ENCODE measurements at places on chromosomes 11 and 22.
A peak's percentile ranks its signal among the peaks of the same experiment; 100 is the strongest.

- DNase-seq = no peak
These were observed 824 bp upstream of the LGALS12 start for GRCh38 chr11:63504933-63505586.

DNA sequence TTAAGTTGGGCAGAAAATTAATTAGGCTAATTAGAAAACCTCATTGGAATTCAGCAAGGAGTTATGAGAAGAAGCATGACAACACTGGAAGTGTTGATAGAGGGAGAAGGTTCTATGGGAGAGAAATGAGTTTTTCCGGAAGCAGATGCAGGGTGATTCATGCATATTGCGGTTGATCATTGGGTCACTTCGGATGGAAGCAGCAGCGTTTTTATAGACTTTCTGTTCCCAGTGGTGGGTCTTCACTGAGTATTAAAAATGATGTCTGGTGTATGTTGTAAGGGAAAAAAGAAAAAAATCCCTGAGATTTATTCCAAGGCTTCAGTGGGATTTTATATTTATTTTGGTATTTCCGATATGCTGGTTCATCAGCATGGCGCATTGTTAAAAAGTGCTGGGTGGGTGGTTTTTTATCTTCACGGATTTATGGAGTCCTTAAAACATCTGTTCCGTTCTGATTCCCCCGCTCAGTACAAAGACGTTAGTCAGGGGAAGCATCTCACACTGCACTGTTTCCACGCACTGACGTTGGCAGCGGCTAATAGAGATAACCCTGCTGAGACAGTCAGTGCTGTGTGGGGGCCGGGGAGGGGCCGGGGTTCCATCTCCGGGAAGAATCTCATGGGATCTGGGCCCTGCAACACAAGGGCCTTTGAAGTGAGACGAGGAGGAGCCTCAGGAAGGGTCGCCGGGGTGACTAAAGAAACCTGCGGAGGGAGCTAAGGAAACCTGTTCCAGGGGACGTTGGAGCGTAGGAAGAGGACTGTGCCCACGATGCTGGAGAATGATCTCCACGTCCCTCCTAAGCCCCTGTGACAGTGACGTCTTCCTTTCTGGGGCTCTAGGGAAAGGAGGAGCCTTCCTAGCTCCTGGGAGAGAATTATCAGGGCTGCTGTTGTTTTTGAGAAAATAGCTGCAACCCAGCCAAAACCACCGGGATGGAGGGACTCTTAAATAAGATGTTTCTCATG is 390.0 kb downstream of the NTM start:
- peak; percentile 51 for DNase-seq

DNA sequence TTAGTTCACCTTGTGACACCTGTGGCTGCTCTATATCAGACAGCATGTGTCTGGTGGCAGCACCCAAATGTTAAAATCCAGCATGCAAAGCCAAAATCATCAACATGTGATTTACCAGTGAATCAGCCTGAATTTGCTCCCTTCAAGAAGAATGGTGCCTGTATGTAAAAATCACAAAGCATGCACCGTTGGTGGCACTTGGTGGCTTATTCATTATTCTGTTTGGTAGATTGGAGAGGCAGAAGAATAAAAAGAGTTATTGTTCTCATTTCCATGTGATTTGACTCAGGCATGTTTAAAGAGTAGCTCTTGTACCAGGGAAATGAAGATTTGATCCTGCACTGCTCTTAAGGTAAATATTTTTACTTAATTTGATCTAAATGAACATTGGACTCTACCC is 143.9 kb upstream of the MPPED2 start:
- no peak for DNase-seq

- DNase-seq = no peak
These were observed 151.5 kb downstream of the CTTN start for GRCh38 chr11:70549796-70550195.

GRCh38 chr11:5223686-5224085 is 3.2 kb downstream of the HBB start:
- no peak for DNase-seq

DNA sequence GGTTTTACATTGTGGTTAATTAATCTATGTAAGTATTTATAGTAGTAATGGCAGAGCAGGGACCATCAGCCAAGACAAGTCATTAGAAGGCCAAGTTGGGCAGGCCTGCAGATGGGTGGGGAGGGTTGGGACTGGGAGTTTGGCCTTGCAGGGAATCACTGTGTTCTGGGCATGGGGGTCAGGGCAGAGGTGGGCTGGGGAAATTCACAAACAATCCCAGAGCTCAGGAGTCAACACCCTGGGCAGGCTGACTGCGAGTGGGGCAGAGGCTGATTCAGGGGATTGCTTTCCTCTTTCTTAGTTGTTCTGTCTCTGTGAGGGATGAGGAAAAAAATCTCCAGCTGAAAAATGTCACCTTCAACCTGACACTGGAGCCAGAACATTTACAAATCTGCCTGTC is 322.5 kb downstream of the NTM start:
- no peak for DNase-seq

DNA sequence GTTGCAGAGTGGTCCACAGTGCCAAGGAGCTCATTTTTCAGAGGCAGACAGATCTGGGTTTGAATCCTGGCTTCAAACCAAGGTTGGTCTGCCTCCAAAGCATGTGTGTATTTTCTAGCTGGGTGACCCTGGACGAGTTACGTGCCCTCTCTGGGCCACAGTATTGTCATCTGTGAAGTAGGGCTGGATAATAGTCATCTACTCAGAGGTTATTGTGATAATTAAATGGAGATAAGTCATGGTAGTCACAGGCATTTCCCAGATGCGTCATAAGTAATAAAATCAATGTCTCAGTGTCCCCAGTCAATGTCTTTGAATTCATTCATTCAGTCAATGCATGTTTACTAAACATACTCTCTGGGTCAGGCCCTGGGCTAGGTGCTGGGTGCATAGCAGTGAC is 8.6 kb downstream of the OMP start:
- no peak for DNase-seq

DNA sequence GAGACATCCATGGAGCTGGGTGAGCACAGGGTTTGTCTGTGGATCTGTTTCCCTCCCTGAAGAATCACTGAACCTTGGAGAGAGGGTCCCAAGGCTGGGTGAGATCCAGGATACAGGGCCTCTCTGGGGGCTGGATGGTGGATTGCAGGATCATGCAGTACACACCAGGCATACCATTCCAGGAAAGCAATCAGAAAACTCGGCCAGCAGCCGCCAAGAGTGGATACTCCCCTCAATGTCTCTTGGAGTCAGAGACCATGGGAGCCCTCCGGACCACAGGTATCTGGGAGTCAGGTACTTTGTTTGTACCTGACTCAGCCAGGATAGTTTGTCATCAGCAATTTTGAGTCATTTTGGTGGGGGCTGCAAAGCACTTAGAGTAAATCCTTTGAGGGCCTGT is 14.6 kb upstream of the SYT13 start:
- no peak for DNase-seq

DNA sequence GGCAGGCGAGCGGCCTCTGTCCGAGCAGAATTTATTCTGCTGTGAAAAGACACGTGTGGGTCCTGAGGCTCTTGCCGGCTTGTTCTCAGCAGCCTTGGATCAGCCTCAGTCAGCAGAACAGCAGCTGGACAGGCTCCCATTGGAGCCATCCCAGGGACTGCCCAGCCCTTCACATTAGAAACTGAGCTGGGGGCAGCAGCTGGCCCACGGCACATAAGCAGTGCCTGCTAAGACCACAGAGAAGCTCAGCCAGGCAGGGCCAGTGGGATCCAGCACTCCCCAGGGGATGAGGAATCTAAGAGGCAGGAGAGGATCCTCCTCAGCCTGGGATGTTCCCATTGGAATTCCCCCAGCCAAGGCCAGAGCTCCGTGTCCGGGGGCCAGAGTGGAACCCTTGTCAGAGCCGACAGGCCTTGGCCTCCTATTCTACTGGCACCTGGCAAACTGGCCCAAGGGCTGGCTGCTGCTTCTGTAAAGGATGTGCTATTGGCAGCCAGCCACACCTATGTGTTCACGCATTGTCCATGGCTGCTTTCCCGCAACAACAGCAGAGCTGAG is 18.2 kb downstream of the RTN4R start:
- DNase-seq = peak; percentile 83

DNA sequence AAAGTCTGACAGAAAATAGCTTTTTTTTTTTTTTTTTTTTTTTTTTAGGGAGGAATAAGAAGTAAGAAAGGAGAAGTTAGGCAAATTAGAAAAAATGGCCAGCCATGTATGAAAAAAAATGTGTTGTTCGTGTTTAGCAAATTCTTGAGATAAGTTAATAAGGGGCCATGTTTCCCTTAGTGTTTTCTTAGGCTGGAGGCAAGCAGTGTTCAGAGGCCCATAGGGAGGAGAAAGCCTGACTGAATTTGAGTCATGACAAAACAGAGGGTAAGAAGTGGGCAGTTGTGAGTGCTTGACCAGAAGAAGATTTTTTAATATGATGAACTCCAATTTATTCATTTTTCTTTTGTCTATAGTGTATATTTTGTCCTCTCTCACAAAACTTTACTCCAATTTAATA is 766.4 kb downstream of the FAM181B start:
- DNase-seq = no peak

- no peak for DNase-seq
These were observed 179.9 kb upstream of the C11orf87 start for GRCh38 chr11:109241988-109242536.

- no peak for DNase-seq
These were observed 38.0 kb downstream of the IGF2 start for GRCh38 chr11:2101171-2101675.

DNA sequence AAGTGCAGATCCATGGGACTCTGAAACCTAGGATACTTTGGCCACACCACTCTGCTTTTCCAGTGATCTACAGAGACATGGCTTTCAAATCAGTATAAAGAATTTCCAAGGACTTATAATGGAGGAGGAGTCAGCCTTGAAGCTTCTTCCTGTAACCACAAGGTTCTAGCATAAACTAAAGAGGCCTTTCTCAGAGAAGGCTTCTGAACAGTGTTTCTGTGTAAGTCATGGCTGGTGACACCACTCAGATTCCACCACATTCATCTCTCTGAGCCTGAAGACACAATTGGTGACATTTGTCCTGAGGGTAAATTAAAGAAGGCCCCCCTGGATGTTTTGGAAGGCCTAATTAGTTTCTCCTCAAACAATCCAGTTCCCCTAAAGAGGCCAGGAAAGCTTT is 29.0 kb upstream of the ADORA2A start:
- DNase-seq = no peak

GRCh38 chr11:69004411-69005182 is 8.4 kb downstream of the MRGPRF start:
- no peak for DNase-seq

DNA sequence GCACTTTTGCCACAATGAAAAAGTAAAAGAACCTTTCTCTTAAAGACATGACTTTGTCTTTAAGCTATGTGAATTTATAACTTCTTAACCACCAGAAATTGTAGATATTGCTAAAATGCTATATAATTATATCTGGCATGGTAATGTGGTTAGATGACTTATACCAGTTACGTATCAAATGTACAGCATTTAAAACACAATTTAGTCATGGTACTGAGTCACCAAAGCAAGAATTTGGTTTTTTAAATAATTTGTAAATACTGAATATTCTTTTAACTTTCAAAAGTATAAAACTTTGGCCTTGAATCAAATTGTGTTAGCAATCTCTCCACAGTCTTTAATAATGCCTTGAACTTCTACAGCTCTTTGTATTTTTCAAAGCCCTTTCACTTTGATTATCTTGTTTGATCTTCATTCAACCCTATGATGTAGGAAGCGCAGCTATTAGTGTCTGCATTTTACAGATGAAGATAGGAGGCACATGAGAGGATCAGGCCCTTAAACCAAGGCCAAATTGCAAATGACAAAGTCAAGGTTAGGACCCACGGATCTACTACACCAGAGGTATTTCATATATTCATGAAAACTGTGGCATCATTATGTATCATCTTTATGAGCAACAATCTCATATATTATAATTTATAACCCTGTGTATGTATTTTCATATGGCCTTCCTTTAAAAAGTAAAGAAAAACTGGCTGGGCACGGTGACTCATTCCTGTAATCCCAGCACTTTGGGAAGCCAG is 4.4 kb upstream of the SYTL2 start:
- DNase-seq = no peak

DNA sequence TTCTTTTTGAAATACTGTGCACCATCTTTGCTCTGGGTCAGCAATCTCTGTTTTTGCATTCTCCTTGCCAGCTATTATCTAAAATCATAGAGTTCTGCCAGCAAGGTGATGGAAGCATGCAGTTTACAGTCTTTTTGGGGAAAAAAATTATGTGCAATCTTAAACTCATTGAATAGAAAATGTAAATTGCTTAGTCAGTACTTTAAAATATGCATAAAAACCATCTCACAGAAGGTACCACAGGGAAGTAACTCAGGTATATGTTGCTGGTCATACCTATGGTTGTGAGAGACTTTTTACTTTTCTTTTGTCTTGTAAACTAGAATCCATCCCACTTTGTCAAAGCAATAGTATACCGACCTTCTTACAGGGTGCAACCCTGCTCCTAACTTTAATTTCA is 469.8 kb upstream of the ANO3 start:
- DNase-seq = no peak

GRCh38 chr11:37512156-37512780 is 914.2 kb upstream of the RAG2 start:
- DNase-seq = no peak

- DNase-seq = no peak
These were observed 247.3 kb downstream of the NXPE2 start for GRCh38 chr11:114925591-114925990.

GRCh38 chr11:19478891-19479290 is 233.7 kb upstream of the NAV2 start:
- DNase-seq = peak; percentile 91

- DNase-seq = peak; percentile 99
These were observed at the start of gene SART1 for GRCh38 chr11:65961267-65962140. Gene SART1, plus strand, starts transcription at chr11:65961734. Its CDS starts 47 bp downstream, at chr11:65961781.

DNA sequence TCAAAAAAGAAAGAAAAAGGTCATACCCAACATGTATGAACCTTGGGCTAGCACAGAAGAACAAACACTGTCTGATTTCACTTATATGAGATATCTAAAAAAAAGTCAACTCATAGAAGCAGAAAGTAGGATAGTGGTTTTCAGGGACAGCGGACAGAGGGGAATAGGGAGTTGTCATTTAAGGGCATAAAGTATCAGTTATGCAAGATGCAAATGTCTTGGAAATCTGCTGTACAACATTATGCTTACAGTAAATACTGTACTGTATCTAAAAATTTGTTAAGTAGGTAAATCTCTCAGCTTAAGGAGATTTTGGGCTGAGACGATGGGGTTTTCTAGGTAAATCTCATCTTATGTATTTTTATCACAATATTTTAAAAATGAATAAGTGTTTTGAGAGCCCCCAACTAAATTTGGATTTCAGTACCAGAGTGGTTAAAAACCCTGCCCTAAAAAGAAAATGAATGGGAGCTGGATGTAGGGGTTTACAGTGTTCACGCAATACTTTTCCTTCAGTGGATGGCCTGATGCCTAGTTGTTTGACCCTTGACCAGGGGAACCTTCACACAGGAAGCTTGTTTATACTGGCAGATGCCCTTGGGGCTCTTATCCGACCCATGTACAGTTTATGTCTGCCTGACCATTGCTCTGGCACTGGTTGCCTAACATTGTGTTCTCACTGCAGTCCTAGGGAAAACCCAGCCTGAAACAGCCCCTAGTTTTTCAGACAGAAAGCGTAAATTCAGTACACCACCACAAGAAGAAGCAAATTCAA is 34.8 kb downstream of the SLC22A9 start:
- DNase-seq = no peak

- DNase-seq = no peak
These were observed 15.9 kb upstream of the OR6M1 start for GRCh38 chr11:123822032-123822431.
